ENCODE measurements at places on chromosomes 13 and 19.

DNA sequence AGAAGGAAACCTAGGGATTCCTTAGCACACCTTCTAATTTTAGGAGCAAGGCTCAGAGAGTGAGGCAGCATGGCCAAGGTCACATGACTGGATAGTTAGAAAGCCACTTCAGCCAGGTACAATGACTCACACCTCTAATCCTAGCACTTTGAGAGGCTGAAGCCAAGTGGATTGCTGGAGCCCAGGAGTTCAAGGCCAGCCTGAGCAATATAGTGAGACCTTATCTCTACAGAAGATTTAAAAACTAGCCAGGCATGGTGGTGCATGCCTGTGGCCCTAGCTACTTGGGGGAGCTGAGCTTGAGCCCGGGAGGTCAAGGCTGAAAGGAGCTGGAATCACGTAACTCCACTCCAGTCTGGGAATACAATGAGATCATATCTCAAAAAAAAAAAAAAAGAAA is 69.2 kb downstream of the TEX26 start:
- peak; percentile 48 for DNase-seq

- peak; percentile 16 for DNase-seq
Observed at GRCh38 chr19:11324748-11325389, 14.6 kb downstream of the RAB3D start.

DNA sequence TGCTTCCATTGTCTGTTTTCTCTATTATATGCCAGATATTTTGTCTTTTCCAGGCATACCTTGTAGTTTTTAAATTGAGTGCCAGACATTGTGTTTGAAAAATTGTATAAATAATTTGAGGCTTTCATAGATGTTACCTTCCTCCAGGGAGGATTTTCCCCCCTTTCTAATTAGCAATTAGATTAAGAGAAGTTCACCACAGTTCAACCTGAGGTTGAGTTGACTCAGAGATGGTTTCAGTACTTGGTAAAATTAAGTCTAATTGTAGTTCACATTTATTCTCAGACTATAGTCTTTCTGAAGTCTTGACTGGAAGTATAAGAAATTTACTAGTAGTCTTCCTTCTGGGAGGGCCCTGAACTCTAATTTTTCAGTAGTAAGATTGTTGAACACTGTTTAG is 104.1 kb upstream of the SCEL start:
- DNase-seq = no peak

- DNase-seq = peak; percentile 84
Observed at GRCh38 chr13:106348075-106348840, 187.2 kb downstream of the EFNB2 start.

GRCh38 chr19:35247526-35248309 is 1.1 kb upstream of the LSR start:
- no peak for DNase-seq

DNA sequence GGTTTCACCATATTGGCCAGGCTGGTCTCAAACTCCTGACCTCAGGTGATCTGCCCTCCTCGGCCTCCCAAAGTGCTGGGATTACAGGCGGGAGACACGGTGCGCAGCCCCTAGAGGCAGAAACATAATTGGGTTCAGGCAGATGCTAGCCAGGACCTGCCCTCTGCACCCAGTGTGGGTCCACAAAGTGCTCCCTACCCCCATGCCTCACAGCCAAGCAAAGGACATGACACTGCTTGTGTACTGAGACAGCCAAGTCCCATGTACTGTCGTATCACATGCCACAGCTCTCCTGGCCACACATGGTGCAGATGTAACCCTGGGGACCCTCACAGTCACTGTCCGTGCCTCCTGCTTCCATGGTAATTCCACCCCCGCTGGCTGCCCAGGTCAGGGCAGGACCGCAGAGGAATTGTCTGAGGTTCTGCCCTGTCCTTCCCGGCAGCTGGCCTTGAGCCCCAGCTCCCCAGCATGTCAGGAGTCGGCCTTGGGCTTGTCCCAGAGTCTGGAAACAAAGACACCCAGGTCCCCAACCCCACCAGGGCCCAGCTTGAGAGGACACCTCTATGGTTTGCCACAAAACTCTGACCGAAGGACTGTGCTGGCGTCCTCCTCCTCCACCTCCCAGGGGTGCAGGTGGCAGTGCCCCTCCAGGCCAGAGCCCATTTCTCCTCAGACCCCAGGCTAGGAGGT is 7.6 kb downstream of the PRR36 start:
- DNase-seq = no peak

DNA sequence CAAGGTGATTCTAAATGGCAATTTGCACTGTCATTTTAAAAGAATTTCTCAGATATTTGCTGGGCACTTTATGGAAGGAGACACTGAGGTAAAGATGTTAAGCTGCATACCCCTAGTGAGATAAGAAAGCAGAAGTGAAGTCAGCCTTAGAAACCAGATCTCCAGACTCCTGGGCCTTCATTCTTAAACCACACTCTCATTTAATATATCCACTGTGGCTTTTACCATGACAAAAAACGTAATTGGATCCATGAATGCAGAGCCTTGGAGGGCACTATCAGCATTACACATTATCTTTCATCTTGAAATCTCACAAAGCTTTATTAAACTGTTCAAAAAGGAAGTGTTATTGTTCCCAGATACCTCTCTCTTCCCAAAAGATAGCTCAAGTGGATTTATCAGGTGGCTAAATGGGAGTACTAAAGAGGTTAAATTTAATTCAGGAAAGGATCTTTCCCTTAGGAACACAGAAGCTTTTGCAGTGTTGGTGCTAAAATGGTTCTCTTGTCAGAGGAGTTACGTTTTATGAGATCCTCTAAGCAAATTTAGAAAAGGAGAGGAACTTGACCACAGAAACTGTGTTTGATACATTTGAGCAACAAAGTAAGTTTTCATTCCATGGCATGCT is 1060.4 kb downstream of the EFNB2 start:
- peak; percentile 6 for DNase-seq

- no peak for DNase-seq
Observed at GRCh38 chr19:35246466-35247092, 2.2 kb upstream of the LSR start.

DNA sequence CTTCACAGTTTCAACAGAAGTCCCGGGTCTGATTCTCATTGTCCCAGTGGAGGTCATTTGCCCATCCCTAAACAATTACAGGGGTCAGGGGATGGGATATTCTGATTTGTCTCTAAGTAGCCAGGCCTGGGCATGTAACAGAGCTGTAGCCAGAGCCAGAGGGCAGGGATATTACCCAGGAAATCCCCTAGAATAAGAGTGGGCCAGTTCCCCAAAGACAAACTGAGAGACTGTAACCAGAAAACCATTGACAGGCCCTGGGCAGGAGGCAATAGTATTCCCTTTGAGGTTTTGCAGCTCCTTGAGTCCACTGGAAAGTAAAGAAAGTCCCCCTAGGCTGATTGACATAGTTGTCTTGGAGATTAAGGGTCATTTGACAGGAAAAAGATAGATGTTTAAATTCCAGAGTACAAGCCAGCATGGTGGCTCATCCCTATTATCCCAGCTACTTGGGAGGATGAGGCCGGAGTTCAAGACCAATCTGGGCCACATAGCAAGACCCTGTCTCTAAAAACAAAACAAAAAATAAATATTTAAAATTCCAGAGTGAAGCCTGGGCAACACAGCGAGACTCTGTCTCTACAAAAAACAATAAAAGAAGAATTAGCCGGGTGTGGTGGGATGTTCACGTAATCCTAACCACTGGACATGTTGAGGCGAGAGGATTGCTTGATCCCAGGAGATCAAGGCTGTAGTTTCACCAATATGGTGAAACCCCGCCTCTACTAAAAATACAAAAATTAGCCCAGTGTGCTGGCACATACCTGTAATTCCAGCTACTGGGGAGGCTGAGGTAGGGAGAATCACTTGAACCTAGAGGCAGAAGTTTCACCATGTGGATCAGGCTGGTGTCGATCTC is 1.9 kb upstream of the SDHAF1 start:
- no peak for DNase-seq

GRCh38 chr13:47168618-47169017 is 271.8 kb upstream of the HTR2A start:
- DNase-seq = no peak

- DNase-seq = peak; percentile 99
Observed at GRCh38 chr19:58326914-58327726, at the start of gene ZSCAN22. TSS of gene ZSCAN22 (plus strand) at chr19:58326994. CDS start at chr19:58334803, 7,809 bp downstream.

DNA sequence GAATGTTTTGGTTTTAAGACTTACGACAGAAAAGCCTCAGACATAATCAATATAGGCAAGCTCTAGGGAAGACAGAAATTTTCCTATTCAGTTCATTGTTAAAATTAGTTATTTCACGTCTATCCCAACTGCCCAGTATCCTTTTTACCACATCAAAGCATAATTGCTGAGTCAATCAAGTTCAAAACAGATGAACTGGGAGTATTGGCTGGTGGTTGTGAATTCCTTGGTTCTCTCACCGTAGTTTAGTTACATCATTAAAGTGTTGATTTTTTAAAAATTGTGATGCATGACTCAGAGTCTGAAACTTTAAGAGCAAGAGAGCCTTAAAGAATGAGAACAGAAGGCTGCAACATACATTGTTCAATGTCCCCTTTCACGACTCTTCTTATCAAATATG is 143.3 kb upstream of the FREM2 start:
- peak; percentile 74 for DNase-seq

DNA sequence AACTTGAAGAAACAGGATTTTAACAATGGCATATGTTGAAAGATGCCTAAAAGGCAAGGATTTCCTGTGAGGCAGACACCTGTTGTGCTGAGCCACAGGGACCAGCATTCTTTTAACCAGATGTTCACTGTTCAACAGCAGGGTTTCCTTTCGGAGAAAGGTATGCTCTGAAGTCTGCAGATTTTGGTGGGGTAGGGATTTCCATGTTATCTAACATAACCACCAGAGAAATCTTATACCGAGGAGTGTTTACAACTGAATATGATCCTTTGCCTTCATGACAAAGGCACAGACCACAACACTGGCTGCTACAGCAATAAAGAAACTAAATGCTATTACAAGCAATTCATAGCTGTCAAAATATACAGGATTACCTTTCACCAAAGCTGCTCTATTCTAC is 48.1 kb downstream of the MPHOSPH8 start:
- DNase-seq = no peak

- DNase-seq = no peak
Observed at GRCh38 chr13:48655291-48655690, 1.6 kb downstream of the CYSLTR2 start.

DNA sequence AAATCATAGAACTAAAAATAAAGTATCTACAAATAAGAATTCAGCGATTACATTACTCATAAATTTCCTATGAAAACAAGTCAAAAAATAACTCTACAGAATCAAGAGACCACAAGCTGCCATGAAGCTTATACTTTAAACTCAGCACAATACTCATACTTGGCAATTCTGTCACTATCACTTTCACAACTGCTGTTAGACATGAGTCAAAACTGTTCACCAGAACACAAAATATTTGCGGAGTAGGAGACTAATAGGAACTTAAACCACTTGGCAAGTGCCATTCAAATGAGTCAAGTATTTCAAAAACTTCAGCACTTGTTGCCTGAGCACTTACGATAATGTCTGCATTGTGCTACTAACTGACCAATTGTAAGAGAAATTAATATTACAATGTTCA is 387.8 kb upstream of the GPC6 start:
- DNase-seq = peak; percentile 89

DNA sequence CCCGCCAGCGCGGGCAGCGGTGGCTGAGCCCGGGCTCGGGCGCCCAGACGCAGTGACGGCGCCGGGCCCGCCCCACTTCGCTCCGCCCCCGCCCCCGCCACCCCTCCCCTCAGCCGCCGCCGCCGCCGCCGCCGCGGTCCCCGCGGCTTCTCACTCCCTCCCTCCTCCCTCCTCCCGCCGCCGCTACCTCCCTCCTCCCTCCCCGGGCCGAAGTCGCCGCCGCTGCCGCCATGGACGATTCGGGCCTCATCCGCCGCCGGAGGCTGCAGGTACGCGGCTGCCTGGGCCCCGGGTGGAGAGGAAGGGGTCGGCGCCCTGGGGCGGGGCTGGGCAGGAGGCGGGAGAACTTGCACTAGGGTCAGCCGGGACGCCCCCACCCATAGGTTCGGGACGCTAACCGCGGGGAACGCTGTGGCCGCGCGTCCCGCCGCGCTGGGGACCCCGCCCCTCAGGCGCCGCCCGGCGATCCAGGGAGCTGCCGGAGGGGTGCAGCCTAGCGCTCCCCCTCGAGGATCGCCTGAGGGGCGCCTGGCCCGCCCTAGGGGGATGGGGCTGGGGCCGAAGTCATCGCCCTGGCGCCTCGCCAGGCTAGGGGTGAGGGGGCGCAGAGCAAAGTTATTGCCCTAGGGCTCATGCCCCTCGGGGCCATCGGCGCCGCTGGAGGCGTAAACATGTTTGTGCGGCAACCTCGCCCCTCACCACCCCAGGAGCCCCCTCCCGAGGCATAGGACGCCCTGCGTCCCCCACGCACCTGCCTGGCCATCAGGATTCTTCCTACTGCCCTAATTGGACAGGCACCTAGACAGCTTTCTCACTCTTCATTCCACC is 427 bp downstream of the RTBDN start:
- DNase-seq = peak; percentile 55

DNA sequence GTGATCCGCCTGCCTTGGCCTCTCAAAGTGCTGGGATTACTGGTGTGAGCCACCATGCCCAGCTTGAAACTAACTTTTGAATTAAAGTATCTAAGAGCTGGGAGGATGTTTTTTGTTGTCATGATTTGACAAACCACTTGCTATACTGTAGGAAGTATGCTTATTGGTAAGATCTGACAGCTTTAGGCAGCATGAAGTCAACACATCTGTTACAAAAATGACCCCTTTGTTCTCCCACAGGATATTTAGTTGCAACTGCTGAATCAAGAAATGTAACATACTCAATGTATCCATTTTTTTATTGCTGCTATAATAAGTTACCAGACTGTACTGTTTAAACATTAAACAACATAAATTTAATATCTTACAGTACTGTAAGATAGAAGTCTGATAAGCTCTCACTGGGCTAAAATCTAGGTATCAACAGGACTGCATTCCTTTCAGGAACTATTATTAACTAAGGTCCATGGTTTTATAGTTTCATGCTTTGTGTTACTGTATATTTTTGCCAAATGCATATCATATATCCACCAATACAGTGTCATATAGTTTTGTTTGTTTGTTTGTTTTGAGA is 22.8 kb upstream of the LRP3 start:
- DNase-seq = no peak

DNA sequence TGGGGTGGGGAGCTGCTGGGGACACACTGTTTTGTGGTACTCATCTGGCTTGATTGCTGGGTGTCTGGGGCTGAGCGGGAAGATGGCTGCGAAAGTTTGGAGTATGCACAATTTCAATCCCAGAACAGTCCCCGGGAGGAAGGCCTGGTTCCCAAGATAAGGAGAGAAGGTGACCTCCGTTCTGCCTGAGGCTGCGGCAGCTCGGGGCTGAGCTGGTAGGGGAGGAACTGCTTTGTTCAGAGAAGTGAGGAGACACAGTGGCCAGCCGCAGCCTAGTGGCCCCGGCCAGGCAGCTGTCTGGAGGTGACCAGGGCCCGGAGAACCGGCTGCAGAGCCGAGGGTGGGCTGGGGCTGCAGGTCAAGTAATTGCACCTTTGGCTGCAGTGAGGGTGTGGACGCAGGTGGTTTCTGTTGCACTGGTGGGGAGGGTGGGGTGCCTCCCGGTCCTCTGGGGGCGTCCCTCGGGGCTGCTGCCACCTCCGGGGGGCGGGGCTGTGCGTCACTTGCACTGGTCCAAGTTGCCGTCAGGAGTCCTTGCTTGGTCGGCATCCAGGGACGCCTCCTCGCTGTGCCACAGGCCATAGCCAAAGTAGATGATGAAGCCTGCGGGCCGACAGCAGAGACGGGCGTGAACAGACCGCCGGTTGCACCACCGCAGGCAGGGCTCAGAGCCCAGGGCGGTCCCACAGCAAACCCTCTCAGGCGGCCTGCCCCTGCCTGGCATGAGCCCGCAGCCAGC is 81.3 kb downstream of the SLC7A1 start:
- no peak for DNase-seq
